ENCODE measurements at places on chromosomes 16 and 17.

- DNase-seq, result no peak
These were observed 7.6 kb downstream of the CYTH1 start for GRCh38 chr17:78774453-78774852.

DNA sequence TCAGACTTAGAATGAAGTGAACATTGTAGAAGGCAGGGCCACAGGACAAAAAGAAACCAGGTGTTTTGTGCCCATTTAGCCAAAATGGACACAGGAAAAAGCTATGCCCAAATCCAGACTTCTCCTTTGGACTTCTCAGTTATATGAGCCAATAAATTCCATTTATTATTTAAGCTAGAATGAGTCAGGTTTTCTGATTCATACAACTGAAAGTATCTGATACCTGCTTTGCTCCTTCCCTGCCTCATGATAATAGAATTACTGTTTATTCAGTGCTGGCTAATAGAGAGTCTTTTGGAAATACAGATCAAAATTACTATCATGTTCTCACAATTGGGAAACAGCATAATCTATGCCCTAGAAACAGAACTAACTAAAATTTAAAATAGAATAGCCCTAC, 8.7 kb upstream of the CPD start:
- DNase-seq, result peak; percentile 71

DNA sequence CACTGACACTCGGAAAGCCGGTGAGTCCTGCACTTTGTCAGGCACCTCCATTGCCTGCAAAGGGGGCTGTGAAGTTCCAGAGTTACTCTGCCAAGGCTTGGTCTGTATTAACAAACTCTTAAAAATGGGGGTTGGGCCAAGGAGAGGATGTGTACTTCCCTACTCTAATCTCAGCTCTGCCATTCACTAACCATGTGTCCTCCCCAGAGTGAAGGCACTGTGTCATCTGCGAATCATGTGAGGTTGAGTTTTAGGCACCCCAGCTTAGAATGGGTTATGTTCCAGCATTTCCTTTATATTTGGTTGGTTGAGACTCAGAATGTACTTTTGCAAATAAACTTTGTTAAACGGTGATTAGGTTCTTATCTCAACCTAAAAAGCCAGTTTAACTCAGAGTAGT, 24.9 kb downstream of the ERCC4 start:
- no peak for DNase-seq

GRCh38 chr16:82111944-82112343, 58.1 kb downstream of the MPHOSPH6 start:
- peak; percentile 33 for DNase-seq

GRCh38 chr17:42060231-42060630, 9.8 kb upstream of the C17orf113 start:
- no peak for DNase-seq

GRCh38 chr16:86575754-86576557, 2.4 kb upstream of the FOXL1 start:
- DNase-seq, result peak; percentile 86

- DNase-seq, result no peak
These were observed 197.9 kb downstream of the RBFOX3 start for GRCh38 chr17:79412886-79413390.

DNA sequence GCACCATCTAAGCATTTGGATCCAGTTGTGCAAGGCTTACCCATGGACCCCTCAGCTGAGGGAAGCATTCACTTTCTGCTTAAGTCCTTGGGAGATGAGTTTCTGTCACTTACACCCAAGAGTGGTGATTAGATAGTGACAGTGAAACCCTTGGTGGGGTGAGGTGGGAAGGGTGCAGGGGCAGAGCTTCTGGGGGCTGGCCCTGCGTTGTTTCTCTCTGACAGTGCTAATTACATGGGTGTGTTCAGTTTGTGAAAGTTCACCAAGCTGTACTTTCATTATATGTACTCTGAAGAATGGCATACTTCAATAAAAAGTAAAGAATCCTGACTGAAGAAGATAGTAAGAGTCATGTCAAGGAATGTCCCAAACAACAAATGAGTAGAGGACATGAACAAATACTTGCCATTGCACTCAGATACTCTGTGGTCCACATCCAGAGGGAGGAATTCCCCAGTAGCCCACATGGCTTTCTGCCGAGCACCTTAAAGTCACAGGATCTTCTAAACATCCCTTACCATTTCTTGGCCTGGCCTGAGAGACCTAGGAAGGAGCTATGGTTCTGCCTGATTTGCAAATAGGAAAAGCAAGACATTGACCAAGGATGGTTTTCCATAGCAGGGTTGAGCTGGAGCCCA, 8.4 kb downstream of the CHST6 start:
- DNase-seq, result no peak

GRCh38 chr17:50339381-50339780, 6.5 kb upstream of the XYLT2 start:
- DNase-seq, result no peak

DNA sequence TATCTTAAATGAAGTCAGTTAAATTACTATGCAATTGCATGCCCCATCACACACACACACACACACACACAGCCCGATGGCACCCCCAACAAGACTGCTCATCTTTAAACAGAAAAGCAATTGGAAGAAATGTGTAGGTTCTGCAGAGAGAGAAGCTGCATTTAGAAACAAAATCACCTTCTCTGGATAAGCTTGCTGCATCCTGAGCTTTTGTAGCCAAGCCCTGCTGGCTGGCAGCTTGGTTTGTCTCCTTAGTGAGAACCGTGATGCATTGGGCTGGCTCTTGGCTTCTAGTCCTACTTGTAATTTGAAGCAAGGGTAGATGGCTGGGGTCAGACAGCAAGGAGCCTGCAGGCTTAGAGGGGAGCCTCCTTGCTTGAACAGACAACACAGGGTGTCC, 153.8 kb downstream of the SOX9 start:
- no peak for DNase-seq

DNA sequence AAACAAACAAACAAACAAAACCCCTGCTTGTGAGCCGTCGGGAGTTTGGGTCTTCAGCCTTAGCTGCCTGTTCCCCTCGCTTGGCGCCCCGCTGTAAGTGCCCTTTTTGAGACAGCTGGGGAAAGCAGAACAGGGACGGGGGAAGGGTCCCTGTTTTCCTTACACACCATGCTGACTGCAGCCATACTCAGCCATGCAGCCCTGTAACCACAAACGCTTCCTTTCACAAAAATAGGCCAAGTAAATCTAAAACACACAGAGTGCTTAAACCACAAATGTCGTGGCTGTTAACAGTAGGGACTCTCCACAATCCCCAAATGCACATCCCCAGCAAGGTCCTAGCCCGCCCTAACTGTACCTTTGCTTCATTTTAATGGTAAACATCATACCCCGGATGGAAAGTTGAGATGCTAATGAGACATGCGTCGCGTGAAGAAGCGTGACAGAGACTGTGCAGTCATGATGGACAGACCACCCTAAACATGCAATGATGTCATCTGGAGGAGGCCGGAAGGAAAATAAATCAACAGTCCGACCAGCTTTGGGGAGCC, 129.9 kb downstream of the MGAT5B start:
- DNase-seq, result peak; percentile 15

DNA sequence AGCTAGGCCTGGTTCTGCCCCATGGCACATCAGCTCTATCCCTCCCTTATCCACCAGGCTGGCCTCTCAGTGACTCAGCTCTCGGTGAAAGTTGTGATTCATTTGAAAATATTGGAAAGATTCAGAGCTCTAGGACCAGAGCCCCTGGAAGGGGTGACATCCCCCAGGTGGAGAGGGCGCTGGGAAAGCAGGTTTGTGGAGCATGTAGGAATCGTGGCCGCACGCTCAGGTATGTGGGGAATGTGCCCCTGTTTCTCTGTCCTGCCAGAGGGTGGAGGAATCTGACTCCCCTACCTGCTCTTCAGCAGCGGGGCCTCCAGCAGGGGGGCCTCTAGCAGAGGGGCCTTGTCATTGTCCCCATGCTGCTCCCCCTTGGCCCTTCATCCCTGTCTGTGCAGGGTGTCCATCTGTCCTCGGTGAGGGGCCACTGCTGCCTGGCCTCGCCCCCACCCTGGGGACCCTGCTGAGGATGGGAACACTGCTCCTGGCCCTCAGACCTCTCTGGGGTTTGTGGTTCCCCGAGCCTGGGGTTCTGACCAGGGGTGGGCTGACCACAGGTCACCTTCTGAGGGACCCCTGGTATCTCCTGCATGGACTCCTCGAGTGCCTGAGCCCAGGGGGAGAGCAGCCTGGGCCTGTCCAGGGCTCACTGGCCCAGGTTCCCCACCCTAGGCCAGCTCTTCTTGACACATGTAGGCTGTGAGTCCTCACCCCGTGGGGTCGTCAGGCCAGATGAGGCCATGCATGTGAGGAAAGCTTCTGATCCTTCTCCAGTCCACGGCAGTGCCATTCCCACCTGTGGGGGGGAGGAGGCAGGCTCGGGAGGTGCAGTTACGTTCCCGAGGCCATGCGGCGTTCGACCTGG, 47.5 kb downstream of the NT5M start:
- DNase-seq, result peak; percentile 34

GRCh38 chr17:31390748-31391495, 553 bp upstream of the RAB11FIP4 start:
- DNase-seq, result no peak

GRCh38 chr16:8905168-8905762, 23.1 kb downstream of the LITAFD start:
- DNase-seq, result peak; percentile 60

DNA sequence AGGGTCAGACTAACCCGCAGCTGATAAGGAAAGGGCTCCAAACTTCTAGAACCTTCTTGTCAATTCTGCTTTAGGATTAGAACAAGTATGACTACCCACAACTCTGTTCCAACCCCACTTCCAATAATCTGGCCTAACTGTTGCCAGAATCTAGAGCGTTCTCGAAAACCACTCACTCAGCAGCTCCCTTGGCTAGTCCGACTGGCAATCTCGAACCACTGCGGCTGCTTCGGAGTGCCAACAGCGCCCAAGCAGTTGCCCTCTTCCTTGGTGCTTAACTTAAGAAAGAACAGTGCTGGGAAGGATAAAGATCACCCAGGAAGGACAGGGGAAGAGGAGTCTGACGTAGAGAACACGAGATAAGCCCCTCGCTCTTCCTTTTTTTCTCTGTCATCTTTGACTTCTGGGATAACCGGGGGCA, 818 bp downstream of the DNAJC7 start:
- DNase-seq, result no peak

- peak; percentile 97 for DNase-seq
These were observed 21.7 kb upstream of the USP36 start for GRCh38 chr17:78862073-78863023.

- no peak for DNase-seq
These were observed 6.7 kb downstream of the SLC35G3 start for GRCh38 chr17:35187481-35187880.

DNA sequence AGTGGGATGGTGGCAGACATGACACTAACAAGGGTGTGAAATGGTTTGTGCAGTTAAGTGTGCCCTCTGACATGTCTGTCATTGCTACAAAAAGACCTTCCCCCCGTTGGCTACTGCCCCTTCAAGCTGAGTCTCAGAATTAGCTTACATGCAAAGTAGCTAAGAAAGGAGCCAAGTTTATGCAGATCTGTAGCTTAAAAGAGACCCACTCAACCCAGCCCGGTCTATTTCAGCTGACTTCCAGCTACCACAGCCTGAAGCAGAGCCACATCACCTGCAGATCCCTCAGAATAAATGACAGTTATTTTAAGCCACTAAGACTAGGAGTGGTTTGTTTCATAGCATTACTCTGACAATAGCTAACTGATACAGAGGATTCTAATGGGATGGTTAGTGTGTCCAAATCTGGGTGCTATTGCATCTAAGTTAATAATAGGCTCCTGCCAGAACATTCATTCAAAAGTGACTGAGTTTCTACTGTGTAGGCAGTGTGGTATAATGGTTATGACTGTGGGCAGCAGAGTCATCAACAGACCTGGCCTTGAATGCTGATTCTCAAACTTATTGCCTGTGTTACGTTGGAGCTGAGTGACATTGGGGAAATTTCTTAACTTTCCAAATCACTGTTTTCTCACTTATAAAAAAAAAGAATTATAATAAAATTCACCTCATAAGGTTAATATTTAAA, 11.7 kb downstream of the C17orf67 start:
- DNase-seq, result no peak

GRCh38 chr17:36979565-36979941, 30.8 kb downstream of the AATF start:
- no peak for DNase-seq

DNA sequence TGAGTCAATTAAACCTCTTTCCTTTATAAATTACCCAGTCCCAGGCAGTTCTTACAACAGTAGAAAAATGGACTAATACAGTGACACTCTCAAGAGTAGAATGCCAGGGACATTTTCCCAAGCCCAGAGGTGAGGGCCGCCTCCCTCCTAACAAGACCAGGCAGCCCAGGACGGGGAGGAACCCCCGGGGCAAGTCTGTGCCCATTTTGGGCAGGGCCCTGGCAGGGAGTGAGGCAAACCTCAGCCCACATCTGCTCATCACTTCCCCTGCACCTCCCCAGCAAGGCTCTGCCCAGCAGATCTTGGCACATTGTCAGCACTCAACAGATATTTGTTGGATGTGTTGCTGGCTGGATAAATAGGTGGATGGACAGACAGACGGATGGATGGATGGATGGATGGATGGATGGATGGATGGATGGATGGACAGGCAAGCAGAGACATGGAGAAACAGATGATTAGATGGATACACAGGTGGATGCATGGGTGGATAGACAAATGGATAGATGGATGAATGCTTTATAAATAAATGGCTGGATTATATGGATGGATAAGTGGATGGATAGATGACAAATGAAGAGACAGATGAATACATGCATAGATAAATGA, 271.3 kb downstream of the PARN start:
- no peak for DNase-seq

- DNase-seq, result no peak
These were observed 569 bp downstream of the PRSS21 start for GRCh38 chr16:2817340-2818271.

GRCh38 chr16:71572497-71573116, 4.3 kb downstream of the TAT start:
- peak; percentile 67 for DNase-seq

GRCh38 chr17:8120520-8121406, 2.4 kb upstream of the ALOXE3 start:
- peak; percentile 60 for DNase-seq

- DNase-seq, result no peak
These were observed 43.6 kb upstream of the MMP2 start for GRCh38 chr16:55435387-55435786.

GRCh38 chr16:49621241-49622083, 234.4 kb downstream of the ZNF423 start:
- DNase-seq, result no peak

DNA sequence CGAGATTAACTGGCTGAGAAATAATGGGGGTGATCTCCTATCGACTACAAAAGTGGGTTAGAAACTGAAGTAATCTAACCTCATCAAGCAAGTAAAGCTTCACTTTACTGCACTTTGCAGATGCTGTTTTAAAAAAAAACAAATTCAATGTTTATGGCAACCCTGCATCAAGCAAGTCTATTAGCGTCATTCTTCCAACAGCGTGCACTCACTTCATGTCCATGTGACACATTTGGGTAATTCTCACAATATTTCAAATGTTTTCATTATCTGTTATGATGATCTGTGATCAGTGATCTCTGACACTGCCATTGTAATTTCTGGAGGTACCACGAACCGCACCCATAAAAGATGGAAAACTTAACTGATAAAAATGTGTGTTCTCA, 70.8 kb downstream of the KANSL1 start:
- no peak for DNase-seq

Measured in renal cortical epithelial cell (primary cell).